ENCODE measurements at places on chromosomes 6 and 20. TPM values are rescaled to one million over a fixed set of nuclear protein-coding genes. Genes with fewer than 3 reads are reported as not detected.

DNA sequence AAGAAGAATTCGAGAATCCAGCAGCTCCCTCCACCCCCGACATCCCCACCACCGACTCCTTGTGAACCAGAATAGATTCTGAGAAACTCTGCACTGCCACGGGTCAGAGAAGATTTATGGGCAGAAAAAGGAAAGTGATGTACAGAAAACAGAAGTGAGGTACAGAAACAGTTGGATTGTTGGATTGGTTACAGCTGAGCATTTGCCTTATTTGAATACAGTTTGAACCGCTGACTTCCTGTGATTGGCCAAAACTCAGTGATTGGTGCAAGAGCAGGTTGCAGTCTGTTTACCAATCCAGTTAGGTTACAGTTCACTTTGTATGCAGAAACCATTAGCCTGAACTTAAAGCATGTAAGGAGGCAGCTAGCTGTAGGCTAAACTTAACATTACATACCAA lies 131.2 kb upstream of the HDDC2 start:
- DNase-seq = no peak

GRCh38 chr6:113449051-113449450 lies 408.1 kb upstream of the MARCKS start:
- DNase-seq = no peak

The MYH7B gene
- 0.20 TPM for total RNA-seq

DNA sequence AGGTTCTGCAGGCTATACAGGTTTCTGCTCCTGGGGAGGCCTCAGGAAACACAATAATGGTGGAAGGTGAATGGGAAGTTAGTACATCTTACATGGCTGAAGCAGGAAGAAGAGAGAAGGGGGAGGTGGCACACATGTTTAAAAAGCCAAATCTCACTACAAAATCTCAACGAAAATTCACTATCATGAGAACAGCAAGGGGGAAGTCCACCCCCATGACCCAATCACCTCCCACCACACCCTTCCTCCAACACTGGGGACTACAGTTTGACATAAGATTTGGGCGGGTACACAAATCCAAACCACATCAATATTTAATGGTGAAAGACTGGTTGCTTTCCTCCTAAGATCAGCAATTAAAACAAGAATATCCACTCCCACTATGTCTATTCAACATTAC lies 13.8 kb upstream of the POLR1H start:
- no peak for DNase-seq

- no peak for DNase-seq
Measured at GRCh38 chr20:40291493-40292135, 397.4 kb downstream of the MAFB start.

The RTEL1 gene
- 33.6 TPM for total RNA-seq

- no peak for DNase-seq
Measured at GRCh38 chr20:42628683-42629082, 561.0 kb downstream of the PTPRT start.

DNA sequence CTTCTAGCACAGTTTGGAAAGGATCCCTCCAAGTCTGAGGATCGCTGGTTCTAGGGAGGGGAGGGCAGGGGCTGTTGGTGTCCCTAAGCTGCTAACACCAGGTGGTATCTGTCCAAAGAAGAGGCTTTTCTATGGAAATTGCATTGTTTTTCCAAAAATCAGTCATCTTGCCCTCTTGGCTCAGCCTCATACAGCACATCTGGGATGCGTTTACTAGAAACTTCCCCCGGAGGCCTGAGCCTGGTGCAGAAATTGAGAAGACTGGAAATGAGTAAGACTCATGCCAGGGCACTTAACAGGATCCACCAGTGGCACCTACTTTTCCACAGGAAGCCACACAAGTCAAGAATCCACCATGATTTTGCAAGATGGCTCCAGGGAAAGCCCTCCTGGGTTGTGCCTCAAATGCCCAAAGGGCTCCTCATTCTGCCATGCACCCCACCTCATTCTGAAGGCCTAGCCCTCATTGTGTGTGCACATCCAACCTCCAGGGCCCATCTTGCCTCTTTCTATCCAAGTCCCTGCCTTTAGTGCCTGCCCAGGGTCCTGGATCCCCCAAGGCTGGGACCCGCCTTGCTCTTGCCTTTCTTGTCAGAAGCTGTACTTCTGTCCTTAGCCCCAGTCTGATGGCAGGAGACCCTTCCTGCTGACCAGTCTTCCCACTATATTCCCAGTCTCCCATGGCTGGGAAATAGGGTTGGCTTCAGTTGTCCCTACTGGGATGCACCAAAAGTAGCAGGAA lies 97.6 kb downstream of the MRPL14 start:
- no peak for DNase-seq

DNA sequence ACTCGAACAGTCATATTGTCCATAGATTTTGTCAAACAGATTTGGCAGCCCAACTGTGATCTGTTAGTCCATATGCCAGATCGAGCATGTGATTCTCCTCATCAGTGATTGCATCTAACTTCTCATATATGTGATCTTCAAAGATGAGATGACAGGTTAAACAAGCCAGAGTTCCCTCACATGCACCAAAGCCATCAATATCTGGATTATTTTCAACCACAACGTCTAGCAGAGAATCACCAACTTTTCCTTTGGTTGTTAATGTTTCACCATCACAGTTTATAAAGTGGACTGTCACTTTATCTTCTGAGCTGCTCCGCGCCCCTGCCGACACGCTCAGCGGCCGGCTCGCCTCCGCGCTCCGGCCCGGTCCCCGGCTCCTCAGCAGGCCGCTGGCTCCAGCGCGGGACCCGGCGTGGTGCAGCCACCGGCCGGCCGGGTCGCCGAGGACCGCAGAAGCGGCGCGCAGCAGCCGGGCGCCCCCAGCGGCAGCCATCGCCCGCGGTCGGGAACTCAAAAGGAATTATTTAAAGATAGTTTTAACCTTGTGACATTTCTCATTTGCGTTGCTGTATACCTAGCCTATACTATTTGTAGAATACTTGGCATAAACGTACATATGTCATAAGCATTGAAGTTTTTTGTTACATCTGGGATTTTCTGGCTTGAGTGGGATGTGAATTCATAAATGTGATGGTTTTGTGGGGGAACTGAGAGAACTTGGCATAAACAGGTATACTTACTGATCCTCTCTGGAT lies 40.1 kb upstream of the DYNLRB1 start:
- peak; percentile 40 for DNase-seq

- DNase-seq = peak; percentile 70
Measured at GRCh38 chr20:973785-974194, 28.3 kb downstream of the RSPO4 start.
